ENCODE measurements at places on chromosomes 3 and 15. TPM values are rescaled to one million over a fixed set of nuclear protein-coding genes. Genes with fewer than 3 reads are reported as not detected.

- no peak for DNase-seq
- H3K4me1 ChIP-seq, result no peaks in the 10 kb centered on the region
- no peak overlapping the region for H3K4me3 ChIP-seq
- peaks cover 11% of the 10 kb centered on the region for H3K36me3 ChIP-seq
- peaks cover 11% of the 10 kb centered on the region for H3K27me3 ChIP-seq
Measured at GRCh38 chr3:149992416-149993058, 21.8 kb upstream of the PFN2 start.

DNA sequence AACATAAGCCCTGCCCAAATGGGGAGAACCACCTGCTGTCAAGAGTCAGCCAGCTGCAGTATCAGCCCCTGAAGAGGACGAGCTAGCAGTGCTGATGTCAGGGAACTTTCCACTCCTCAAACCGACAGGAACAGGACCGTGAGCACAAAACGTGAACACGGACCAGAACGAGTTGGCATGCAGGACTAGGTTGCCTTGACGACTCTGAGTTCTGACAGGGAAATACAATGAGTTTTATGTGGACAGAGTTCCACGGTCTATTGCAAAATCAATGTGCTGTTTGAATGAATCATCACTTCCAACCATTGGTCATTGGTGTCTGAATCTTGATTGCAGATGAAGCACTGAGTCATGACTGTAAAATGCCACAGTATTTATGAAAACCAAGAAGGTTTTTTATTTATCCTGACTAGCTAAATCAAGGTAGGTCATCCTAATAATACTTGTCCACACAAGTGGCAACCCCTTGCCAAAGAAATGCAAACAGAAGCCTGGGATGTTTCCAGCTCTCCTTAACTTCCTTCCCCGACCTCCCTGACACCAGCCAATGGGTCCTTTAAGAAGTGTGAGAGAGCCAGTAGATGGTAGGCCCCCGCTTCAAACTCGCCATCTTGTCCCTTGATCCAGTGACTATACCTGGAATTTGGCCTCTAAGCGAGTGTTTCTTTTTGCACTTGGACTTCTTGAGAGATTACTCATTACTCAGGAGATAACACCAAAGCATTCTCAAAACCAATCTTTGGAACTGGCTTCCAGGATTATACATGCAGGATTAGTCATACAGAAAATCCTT lies 119.6 kb downstream of the ASB7 start:
- no peak for DNase-seq
- no peak overlapping the region for H3K4me3 ChIP-seq
- H3K36me3 ChIP-seq, result no peaks in the 10 kb centered on the region
- H3K27me3 ChIP-seq, result peaks cover 12% of the 10 kb centered on the region

The C3orf20 gene
- total RNA-seq, result not detected

The SNX22 gene
- total RNA-seq, result 0.74 TPM

GRCh38 chr15:43274136-43274535 lies 7.4 kb upstream of the TGM5 start:
- no peak overlapping the region for H3K4me3 ChIP-seq
- H3K4me1 ChIP-seq, result peaks cover 3% of the 10 kb centered on the region
- no peak overlapping the region for H3K27ac ChIP-seq
- peaks cover 7% of the 10 kb centered on the region for H3K27me3 ChIP-seq
- no peaks in the 10 kb centered on the region for H3K36me3 ChIP-seq

- no peaks in the 10 kb centered on the region for H3K4me1 ChIP-seq
- no peak overlapping the region for H3K27ac ChIP-seq
- H3K4me3 ChIP-seq, result no peak overlapping the region
- H3K27me3 ChIP-seq, result no peaks in the 10 kb centered on the region
- no peaks in the 10 kb centered on the region for H3K36me3 ChIP-seq
- DNase-seq, result no peak
Measured at GRCh38 chr3:194840661-194841514, 155.2 kb downstream of the FAM43A start.
